ENCODE measurements at places on chromosomes 16 and 17. TPM values are rescaled to one million over a fixed set of nuclear protein-coding genes. Genes with fewer than 3 reads are reported as not detected.

DNA sequence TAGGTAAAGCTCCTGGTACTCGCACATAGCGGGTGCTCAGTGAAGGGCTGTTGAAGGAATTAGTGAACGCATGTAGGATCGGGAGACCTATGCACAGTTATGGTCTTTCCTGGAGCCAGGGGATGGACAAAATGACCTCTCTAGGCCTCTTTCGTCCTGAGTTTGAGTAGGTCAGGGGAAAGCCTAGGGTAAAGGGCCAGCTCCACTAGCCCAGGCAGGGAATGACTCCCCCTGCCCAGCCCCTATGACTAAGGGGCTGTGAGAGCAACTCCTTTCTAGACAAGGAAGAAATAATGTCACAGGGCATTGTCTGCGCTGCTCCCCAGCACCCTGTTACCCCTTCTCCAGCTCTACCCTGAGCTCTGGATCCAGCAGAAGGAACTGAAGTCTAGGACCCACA is 24.6 kb upstream of the FMNL1 start:
- no peak for DNase-seq

Gene NKD1
- 3.0 TPM for total RNA-seq

DNA sequence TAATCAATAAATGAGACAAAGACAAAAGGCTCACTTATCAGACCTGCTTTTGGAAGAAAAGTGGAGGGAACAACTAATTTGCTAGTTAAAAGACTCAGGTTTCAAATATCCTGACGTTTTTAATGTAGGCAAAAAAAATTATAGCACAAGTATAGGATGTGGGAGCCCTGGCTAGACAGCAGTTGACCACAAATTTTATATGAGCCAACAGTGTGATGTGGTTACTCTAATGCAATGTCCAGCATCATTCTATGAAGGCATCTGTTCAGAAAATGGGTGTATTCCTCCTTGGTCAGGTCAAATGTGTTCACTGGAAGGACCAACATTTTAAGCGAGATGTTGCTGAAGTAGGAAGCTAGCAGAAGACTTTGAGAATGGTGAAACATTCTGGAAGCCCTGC is 237.4 kb downstream of the MAP2K6 start:
- DNase-seq, result no peak

Gene GOSR2
- 38.6 TPM for total RNA-seq

- DNase-seq, result no peak
Observed at GRCh38 chr17:36550491-36551417, 6.0 kb downstream of the GGNBP2 start.

Gene ZMYND15
- total RNA-seq, result not detected

Gene ETV4
- 5.0 TPM for total RNA-seq

Gene SAMD14
- 1.1 TPM for total RNA-seq

Gene RFWD3
- total RNA-seq, result 2.9 TPM

- DNase-seq, result no peak
Observed at GRCh38 chr16:841455-842060, 41.0 kb upstream of the GNG13 start.

GRCh38 chr17:50047083-50047482 is 8.8 kb upstream of the ITGA3 start:
- no peak for DNase-seq

- no peak for DNase-seq
Observed at GRCh38 chr17:58507123-58507634, 7.3 kb downstream of the MTMR4 start.

GRCh38 chr16:80604600-80605355 is 64.0 kb downstream of the DYNLRB2 start:
- no peak for DNase-seq

Gene NRN1L
- total RNA-seq, result not detected

GRCh38 chr17:77061669-77062068 is 79.1 kb upstream of the SEC14L1 start:
- DNase-seq, result no peak

- no peak for DNase-seq
Observed at GRCh38 chr16:5845046-5845445, 747.5 kb upstream of the EEF2KMT start.

- DNase-seq, result no peak
Observed at GRCh38 chr16:68275611-68276191, 11.4 kb downstream of the SLC7A6 start.

All from right atrium auricular region (tissue), 2 donors.